ENCODE measurements at places on chromosomes 7 and 10.

GRCh38 chr7:24748521-24748920, 8.7 kb downstream of the GSDME start:
- no peak for DNase-seq

GRCh38 chr7:1712907-1713501, 42.9 kb downstream of the ELFN1 start:
- no peak for DNase-seq

DNA sequence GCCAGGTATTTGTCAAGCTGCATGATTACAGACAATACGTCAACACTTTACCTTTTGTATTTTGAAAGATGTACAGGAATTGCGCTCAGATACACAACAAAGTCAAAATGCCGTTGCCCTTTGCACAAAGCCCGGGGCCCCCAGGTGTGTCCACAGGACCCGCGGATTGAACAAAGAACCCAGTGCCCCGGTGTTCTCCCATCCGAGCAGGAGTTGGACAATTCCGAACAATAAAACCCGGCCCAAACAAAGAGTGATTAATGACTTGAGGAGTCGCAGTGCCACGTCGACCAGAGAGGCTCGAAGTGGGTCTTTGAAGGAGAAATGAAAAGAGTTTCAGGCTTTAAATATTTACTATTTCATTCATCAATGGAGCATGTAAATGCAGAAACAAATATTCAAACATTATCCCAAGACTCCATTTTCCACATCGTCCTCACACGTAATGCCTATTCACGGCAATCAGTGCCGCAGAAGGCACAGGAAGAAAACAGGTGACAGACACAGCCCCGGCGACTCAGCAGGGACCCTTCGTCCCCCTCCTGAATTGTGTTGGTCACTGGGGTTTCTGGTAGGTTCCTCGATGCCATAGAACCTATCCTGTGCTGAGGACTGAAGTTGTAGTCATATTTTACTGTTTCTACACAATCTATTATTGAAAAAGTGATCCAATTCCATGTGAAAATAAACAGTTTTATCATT, 70.9 kb upstream of the MGMT start:
- peak; percentile 25 for DNase-seq

- DNase-seq: no peak
These were observed 204.6 kb downstream of the IMMP2L start for GRCh38 chr7:111357691-111358090.

GRCh38 chr7:87310790-87311419, 34.6 kb upstream of the CROT start:
- no peak for DNase-seq

DNA sequence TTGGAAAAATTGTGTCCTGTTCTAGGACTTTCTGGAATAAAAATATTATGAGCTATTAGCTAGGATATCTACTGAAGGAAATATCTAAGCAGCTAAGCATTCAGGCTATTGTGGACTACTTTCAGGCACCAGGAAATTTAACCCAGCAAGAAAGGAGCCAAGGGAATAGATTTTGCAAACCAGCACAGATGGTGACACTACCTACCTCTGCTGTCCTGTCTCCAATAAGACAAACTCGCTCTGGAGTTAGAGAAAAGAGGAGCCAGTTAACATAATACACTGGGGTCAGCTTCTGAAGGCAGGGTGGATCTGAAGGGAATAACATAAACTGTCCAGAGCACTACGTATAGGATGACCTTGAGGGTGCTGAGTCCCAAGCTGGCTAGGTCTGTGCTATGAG, 223.7 kb upstream of the PRSS58 start:
- DNase-seq: peak; percentile 33

GRCh38 chr10:79001082-79001885, 67.5 kb upstream of the ZMIZ1 start:
- no peak for DNase-seq

GRCh38 chr10:96397902-96398301, 39.1 kb upstream of the OPALIN start:
- DNase-seq: no peak

DNA sequence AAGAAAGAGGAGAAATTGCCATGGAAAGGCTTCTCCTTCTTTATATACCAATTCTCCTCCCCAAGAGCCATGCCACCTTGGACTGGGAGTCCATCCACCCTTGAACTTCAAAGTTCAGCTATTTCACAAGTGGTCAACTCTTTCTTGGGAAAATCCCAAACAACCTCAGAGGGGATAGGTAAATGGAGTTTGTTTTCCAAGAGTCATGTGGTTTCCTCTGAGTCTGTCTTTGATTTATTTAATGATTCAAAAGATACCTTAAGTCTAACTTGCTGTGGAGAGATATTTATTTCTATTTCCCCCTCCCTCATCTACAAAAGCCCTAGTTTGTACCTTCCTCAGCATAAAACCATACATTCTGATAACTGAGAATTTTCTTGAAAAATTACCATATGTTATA, 758.6 kb upstream of the IGFBP3 start:
- DNase-seq: no peak

- DNase-seq: no peak
These were observed 196.0 kb downstream of the TMEM26 start for GRCh38 chr10:61257136-61257535.

GRCh38 chr10:129728246-129728820, 235.7 kb downstream of the EBF3 start:
- DNase-seq: no peak

GRCh38 chr7:134669845-134670373, 23.3 kb downstream of the BPGM start:
- DNase-seq: no peak

GRCh38 chr10:58712141-58712540, 199.5 kb downstream of the BICC1 start:
- no peak for DNase-seq

GRCh38 chr10:102802920-102803534, 34.2 kb downstream of the CYP17A1 start:
- peak; percentile 84 for DNase-seq

DNA sequence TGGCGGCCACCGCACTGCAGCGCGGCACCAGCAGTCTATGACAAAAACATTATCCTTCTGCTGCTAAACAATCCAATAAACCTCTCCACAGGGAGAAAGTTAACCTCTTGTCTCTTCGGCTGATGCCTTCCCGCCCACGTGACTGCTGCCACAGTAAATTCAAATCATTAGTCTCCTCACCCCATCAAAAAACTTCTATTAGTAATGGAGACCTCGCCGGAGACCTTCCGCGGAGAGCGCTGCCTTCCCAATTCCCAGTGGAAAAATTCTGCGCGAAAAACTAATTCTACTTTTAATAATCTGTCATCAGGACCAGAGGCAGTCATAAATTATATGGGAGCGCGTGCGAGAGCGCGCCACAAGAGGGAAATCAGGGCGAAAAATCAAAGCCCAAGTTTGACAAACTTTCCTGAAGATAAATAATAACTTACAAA, 90.0 kb upstream of the PAX2 start:
- no peak for DNase-seq
